ENCODE measurements at places on chromosomes 2 and 18.

DNA sequence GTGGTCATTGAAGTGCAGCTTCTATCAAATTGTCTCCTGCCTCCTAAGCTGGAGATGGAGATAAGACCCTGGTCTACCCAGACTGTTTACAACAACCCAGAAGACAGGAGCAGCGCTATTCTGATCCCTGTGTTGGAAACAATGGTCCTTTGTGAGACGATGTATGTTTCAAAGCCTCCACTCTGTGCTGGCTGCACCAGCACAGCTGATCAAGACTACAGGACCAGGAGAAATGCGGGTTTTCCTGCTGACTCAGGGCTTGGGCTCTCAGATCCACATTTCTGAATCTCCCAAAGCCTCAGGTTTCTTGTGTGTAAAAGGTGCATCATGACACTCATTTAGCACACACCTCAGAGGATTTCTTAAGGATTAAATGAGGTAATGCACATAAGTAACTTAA lies 92.0 kb downstream of the POU3F3 start:
- DNase-seq: no peak

DNA sequence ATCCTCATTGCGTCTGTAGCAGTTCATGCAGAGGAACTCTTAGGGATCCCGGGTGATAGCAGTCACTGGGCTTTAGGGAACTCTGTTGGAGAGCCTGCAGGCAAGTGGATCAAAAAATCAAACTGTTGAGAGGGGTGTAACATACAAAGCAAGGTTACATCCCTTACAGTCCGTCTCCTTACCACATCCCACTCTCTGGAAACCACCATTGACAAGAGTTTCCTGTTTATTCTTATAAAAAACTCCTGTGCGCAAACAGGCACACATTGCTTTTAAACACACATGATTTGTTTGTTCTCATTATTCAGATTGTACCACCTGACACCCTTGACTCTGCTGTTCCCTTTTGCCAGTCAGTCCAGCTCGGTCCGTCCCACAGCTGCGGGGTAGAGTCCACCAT lies 137.7 kb downstream of the LTBP1 start:
- no peak for DNase-seq

DNA sequence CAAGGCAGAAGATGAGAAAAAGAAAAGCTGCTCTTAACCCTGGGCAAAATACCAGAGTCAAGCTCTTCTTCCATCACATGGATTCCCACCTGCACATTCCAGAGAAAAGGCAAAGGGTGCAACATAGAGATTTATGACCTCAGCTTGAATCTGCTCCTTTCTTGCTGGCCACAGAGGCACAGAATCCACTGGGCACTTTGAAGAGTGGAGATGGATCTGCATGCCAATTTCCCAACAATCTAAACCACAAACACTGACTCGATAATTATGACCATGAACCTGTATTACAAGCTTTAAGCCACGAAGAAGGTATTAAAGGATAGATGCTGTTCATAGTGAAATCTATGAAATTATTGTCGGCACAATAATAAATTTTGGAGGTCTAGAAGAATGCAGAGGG lies 237.3 kb downstream of the PID1 start:
- DNase-seq: no peak

- DNase-seq: no peak
Measured at GRCh38 chr2:104340162-104340561, 513.8 kb upstream of the POU3F3 start.

- DNase-seq: no peak
Measured at GRCh38 chr2:234676109-234676782, 179.4 kb upstream of the ARL4C start.

DNA sequence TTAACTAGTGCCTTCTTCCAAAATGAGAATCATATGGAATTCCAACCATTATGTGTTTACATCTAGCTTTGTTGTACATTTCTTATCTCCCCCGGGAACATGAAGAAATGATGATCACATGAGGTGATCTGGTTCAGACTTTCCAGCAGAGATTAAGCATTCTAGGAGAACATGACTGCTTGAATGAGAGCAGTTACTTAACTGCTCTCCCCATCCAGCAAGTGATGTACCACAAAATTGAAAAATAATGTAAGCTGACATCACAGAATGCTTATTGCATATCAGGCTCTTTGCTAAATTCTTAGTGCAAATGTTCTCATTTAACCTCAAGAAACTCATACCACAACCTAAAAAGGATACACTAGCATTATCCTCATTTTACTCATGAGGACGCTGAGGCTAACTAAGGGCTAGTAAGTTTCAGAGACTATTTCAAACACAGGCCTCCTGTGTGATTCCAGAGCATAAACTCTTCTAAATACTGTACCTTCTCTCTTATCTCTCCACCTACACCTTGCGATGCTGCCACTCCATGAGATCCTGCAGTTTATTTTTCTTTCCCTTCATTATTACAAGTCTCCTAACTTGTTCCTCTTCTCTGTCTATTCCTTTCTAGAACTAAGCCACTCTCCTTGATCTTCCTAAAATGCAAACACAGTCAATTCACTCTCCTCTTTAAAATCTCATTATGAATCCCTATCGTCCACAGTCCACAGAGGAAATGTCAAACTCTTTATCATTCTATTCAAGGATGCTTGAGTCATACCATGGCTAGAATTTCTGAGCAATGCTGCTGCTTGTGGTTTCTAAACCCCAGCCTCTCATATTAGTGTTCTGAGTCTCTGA lies 1224.8 kb upstream of the ZEB2 start:
- no peak for DNase-seq

DNA sequence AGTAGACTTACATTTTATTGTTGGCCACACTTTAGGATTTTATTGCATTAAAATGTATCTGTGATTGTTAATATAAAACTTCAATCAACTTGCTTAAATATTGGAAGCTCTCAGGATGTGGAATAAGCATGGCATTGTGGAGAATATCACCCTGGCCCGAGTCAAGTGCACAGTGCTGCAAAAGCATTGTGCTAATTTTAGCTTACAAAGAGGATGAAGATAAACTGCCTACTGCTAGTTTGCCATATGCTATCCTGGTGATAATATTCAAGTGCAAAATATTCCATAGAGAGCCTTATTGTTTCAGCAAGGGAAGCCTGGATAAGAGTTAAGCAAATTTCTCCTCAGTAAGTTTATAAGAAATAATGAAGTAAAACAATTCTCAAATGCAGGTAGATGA lies 54.5 kb downstream of the MEIS1 start:
- peak; percentile 38 for DNase-seq

DNA sequence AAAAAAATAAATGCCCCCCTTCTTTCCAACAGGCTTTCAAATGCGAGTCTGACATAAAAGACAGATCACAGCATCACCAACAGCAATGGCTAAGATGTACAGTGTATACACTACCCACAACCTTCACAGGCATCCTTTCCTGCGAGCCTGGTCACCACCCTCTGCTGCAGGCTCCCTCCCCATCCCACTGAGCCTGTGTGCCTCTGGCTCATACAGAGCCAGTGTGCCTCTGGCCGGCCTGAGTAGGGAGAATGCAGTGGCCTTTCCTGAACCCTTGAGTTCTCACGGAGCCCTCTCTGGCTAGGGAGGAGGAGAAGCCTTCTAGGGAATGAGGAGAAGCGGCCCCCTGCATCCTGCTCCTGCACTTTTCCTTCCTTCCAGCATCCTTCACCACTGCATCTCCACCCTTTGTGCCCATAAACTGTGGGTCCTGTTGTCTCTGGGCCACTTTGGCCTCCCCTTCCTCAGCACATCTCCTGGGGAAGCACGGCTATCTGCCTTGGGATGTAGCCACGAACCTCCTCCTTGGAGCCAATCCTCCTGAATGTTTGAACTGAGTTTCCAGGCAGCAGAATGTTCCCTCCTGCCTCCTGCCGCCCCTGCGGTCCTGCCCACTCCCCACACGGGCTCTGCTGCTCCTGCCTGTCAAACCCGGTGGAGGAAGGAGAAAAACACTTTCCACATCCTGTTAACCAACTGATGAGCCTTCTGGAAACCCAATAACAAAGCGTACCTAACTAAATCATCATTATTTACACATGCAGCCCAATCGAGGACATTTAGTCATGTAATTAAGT lies 22.5 kb downstream of the GYPC start:
- no peak for DNase-seq

DNA sequence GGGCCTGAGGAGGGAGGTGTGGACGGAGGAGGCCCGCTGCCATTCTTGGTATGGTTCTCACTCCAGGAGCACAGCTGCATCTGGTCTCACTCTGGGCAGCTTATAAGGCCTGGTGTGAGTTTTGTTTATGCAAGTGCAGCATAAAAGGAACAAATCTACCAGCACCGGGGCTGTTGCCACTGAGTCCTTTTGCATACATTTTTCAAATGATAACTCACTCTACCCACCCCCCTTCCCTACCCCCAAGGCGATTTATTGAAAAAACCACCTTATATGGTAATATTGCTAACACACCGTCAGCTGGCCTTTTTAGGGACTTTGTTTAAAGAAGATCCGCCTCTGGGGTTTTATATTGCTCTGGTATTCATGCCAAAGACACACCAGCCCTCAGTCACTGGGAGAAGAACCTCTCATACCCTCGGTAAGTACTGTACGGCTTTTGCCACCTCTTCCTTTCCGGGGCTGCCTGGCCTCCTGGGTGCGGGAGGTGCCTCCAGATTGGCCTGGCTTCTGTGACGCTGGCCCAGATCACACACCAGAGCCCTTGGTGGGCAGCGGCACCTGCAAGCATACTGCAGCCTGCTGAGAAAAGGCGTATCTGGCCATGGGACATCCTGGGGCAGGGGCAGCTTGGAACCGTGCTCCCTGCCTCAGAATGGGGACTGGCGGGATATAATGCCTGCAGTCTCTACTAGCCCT lies at the start of gene ACTG2:
Gene ACTG2, plus strand, starts transcription at position 378 of the 699 bp plus-strand sequence. CDS start 8,304 bp downstream, outside the sequence.
- DNase-seq: no peak

DNA sequence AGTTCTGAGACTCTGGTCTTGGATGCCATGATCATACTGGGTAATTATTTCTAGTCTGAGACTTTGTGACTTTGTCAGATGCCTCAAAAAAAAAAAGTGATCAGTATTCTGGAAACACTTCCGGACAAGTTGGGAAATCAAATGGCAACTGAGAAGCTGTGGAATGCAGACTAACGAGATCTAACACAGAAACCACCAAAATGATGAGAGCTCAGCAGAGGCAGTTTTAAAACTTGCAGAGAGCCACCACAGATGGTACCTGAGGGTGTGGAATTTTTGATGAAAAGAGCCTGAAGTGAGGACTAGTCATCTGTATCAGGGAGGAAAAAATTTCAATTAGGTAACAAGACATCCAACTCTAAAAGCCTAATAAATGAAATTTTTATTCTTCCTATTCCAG lies 5.5 kb upstream of the GPR75 start:
- DNase-seq: no peak

- DNase-seq: no peak
Measured at GRCh38 chr18:74453016-74453566, 4.0 kb downstream of the DIPK1C start.

GRCh38 chr2:49080681-49081080 lies 73.6 kb downstream of the FSHR start:
- no peak for DNase-seq

DNA sequence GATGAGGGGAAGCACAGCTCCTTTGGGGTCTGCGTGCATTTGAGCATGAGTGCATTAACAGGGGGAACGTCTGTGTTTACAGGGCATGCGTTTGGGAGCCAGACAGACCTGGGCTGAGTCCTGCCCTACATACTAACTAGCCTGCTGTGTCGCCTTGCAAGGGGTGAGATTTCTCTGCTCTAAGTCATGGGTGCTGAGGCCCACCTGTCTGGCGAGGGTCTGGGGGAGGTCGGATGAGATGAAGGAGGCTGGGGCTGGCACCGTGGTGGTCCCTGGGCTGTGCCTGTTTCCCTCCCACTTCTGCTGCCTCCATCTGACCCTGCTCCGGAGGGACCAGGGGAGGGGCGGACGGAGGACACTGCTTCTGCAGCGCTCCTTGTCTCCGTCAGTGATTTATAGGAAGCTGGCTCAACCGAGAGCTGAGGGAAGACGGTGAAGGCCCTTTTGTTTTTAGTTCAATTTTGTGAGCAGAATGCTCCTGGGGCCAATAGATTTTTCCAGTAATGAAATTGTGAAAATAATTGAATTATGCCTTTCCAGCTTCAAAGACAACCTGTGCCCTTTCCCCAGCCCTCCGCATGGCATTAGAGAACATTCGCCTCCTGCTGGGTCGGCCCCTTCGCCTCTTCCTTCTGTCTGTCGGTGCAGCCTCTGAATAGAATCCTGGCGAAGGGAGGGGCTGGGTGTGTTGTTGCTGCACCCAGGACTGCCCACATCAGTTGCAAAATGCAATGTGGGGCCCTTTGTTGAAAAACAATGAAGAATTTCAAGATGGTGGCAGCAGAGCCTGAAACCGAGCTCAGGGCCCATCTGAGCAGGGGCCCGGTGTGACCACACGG lies 49.7 kb downstream of the RRM2 start:
- DNase-seq: no peak

DNA sequence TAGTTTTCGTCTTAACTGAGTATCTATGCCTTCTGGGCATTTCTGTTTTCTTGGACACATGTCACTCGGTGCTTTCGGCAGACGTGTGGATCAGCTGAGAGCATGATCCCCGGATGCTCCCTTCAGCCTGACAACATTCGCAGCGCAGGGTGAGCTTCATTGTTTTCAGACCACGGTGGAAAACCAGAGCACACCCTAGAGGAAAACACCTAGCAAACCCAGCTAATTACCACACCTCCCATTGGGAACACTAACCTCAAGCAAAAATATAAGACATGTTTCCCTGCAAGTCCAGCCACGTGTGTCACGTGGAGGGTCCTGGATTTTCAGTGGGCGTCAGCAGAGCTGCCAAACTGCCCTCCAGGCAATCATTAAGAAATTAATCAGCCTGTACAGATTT lies 31.0 kb downstream of the ANKRD29 start:
- DNase-seq: peak; percentile 58

- DNase-seq: no peak
Measured at GRCh38 chr18:10090668-10091067, 176.9 kb downstream of the VAPA start.

DNA sequence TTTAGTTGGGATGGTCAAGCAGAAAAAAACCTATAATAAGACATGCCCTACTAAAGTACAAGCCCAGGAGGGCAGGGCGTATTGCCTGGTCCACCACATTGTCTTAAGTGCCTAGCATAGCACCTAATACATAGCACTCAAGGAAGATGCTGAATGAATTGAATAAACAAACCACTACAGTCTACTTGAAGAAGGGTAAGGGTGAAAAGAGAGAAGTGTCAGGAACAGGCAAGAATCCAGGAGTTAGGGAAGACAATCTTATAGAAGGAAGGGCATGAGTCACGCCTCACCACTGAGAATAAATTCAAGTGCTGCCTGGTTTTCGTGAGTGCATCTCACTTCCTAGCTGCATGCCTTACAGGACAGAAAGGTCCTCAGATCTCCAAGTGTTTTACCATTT lies 13.9 kb downstream of the SLC19A3 start:
- DNase-seq: no peak

Data from D341Med (cell line).